Central memory CD8-positive, alpha-beta T cell (primary cell): ENCODE measurements at places on chromosomes 3 and 15.
A peak's percentile ranks its signal among the peaks of the same experiment; 100 is the strongest.

DNA sequence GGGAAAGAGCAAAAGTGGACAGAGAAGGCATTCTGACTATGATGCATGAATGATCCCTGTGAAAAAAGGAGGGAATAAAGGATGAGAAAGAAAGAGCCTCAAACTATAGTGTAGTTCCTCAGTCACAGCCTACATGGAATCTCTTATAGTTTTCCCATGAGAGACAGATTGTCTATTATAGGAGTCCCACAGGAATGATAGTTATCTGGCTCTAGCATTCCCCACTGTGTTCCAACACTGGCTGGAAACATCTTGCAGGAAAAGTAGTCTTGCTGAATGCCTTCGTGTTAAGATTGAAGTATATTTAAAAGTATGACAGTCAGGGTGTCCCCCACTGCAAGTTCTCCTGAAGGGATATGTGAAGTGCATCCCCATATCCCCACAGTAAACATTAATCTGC lies 641.5 kb upstream of the NECTIN3 start:
- no peak for DNase-seq

- no peak for DNase-seq
These were observed 16.0 kb downstream of the CD200 start for GRCh38 chr3:112348943-112349342.

- DNase-seq, result no peak
These were observed 283.2 kb upstream of the STT3B start for GRCh38 chr3:31249545-31249944.

- DNase-seq, result peak; percentile 41
These were observed 33.1 kb downstream of the GRK7 start for GRCh38 chr3:141796081-141796888.

GRCh38 chr15:69328739-69329138 lies 30.0 kb downstream of the PAQR5 start:
- DNase-seq, result no peak

DNA sequence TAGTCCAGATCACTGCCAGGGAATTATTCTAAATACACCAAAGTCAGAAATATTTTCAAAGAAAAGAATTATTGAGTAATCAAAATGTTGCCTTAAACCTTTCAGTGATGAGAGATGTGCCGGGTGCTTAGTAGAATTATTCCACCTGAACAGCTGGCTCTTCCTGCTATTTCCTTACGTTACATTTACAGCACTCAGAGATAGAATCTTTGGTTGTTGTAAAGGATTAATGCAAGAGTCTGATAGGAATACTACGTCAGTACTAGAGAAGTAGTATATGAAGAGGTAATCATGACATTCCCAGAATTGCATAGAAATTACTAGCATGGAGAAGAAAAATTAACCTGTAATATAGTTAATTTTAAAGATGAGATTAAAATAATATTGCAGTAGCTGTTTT lies 50.9 kb upstream of the ZDHHC23 start:
- DNase-seq, result no peak

DNA sequence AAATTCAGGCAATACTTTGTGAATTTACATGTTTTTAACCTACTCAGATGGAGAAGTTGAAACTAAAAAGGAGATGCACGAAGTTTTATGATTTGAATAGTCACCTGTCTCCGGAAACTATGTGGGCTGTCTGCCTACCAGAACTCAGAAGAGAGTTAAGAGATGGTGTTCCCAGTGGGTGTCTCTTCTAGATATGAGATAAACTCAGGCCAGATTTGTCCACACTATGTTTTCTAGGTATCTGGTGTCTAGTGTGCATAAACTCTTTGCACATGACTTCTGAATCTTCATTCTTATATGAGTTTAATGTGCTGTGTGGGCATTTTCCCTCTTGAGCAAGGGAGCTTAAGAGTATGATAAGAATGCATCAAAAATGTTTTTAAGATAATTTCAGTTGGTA lies 222.8 kb downstream of the FOXP1 start:
- no peak for DNase-seq

GRCh38 chr3:107024551-107025026 lies 352.6 kb upstream of the CCDC54 start:
- DNase-seq, result no peak

DNA sequence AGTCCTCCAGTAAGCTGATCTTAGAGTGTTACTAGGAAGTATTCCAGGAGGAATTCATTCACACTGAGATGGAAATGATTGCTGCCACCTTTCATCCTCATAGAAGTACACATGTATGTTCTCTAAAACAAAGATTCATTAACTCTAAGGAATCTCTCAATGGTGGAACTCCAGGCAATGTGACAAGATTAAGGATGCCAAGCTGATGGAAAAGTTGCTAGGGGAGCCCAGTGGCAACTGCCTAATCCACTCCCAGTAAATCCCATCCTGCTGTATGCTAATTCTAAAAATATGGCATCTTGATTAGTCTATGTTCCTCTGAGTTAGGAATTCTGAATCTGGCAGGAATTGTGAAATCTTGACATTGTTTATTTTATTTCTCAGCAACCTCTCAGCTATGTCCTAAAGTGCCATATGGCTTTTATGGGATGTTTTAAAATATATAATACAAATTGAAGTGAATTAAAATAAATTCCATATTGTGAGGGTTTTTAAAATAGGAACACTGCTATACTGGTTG lies 210.0 kb upstream of the TRIM42 start:
- no peak for DNase-seq

DNA sequence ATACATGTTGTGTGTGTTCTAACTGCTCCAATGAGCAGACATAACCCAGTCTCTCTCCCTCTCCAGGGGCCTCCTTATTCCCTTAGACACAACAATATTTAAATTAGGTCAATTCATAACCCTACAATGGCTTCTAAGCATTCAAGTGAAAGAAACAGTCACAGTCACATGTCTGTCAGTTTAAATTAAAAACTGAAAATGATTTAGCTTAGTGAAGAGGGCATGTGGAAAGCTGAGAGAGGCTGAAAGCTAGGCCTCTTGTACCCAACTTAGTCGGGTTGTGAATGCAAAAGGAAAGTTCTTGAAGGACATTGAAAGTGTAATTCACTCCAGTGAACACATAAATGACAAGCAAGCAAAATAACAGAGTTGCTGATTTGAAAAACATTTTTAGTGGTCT lies 1519.6 kb downstream of the OTOL1 start:
- DNase-seq, result no peak

DNA sequence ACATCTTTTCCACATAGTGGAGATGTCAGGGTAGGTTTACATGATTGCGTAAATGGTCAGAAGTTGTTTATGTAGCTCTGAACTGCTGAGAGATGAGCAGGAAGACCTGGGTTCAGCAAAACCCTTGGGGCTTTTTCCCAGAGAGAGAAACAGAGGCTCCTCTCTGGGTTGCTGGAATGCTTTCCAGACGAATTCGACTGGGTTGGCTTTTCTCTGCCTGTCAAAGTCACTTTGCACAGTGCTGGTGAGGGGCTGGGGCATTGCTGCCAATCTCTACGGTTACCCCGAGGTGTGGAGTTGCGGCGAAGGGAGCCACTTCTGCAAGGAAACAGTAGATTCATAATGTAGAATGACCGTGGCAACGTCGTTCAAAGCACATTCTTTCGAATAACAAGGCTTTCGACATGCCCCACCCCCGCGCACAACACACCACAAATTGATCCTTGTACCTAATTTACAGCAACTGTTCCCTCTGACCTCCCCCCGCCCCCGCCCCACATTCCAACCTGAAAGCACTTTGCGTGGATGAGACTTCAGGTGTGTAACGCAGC lies 950 bp upstream of the CNTN4 start:
- no peak for DNase-seq

DNA sequence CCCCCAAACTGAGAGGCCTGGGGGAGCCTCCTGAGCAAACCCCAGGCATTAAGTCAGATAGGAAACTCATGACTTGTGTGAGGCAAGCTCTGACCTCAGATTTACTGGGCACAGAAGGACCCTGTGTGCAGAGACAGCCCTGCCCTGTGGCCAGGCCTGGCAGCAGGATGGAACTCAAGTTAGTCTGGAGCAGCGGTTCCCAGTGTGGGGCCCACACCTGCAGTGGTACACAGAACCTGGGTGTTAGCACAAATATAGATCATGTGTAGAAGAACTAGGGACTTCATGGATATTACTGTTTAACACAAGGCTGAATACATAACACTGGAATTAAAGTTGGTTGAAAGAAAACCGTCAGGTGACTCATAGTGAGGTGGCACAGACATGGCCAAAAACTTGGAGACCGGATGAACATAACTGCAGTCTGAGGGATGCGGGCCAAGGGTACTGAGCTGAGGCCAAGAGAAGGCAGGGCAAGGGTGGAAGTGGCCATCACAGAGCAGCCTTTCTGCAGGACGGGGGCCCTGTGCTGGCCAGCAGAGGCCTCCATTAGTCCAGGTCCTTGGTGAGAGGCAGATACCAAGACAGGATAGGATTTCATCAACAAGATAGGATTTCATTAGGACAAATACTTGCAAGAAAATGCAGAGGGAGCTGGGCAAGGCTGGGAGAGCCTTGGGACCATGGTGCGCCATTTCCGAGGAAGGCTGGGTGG lies 40.9 kb downstream of the IRAK2 start:
- DNase-seq, result no peak

DNA sequence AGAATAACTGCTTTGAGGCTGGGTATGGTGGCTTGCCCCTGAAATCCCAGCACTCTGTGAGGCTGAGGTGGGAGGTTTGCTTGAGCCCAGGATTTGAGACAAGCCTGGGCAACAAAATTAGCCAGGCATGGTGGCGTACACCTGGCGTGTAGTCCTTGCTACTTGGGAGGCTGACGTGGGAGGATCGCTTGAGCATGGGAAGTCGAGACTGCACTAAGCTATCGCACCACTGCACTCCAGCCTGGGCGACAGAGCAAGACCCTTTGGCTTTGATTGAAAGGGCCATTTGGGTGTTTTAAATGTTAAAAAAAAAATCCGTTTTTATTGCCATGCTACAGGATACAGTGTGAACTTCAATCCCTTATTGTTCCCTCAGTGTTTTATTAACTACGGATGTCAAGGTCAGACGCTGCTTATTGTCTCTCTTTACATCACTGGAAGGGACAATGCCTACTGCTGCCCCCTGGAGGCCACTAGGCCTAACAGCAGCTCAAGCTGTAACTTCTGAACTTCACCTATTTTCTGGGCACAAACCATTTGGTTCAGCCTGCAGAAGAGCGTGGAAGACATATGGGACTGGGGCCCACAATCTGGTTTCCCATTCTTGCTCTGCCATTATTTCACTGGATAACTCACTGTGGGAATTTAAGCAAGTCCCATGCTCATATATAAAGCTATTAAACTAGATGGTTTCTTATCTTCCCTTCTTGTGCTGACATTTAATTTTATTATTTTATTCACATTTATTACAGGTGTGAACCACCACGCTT lies 15.3 kb upstream of the IREB2 start:
- peak; percentile 49 for DNase-seq

DNA sequence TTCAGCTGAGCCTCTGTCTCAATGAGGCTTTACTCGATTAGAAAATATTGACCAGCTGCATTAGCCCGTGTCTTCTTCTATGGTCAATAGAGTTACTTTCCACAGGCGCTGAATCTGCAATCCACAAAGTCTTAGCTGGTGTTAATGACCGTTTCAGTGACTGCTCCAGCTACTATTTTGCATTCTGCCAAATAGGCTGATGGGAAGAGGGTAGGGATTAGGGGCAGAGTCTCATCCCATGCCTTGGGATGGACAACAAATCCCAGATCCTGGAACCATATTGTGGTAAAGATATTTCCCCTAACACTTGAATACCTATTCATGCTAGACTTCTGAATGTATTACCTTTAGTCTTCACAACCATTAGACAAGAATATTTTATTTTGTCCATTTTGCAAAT lies 29.5 kb upstream of the MAGI1 start:
- no peak for DNase-seq

GRCh38 chr3:187629711-187630110 lies 40.5 kb downstream of the SST start:
- no peak for DNase-seq

DNA sequence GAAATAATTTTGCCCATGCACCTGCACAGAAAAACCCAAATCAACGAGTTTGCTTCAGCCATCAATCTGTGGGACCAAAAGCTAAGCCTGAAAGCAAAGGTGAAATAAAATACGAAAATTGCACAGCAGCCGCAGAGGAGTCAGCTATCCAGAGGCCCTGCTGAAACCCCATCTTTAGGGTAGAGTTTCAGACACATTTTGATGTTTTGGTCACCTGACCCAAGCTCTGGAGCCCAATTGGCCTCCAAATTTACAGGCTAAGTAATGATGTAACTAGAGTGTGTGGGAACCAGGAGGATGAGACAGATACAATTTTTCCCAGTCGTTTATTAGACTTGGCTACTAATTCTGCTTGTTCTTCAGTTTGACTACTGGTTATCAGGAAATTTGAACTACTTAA lies 308.6 kb upstream of the ATP11B start:
- DNase-seq, result no peak

GRCh38 chr3:102114264-102114979 lies 265.1 kb downstream of the NFKBIZ start:
- no peak for DNase-seq

GRCh38 chr15:44720460-44721176 lies 9.3 kb downstream of the B2M start:
- no peak for DNase-seq

DNA sequence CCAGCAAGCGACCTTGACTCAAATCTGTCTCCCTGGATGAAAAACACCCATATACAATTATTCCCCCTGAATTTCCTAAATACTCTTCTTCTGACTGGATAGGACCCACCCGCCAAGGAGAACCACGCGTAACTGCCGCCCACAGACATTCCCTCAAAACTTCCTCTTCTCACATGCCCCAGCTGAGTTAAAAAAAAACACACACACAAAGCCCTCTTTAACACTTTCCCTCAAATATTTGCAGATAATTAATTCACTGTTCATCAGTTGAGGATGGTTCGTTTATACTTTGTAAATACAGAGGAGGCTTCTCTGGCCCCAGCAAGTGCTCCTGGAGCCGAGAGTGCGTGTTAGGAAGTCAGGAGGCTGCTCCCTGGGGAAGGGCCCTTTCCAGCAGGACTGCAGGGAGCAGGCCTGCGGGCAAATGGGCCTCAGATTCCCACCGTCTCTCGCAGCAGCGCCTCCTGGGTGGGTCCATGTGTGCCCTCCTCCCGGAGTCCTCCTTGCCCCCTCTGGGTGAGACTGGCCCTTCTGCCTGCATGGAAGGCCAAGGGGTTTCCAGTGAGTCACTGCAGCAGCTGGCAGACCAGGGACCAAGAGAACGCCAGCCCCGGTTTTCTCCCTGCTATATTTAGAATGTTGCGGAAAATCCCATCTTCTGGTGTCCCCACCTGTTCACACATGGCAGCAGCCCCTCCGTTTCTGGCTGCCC lies 46.8 kb downstream of the MGLL start:
- no peak for DNase-seq

GRCh38 chr3:138360869-138361525 lies 12.6 kb downstream of the MRAS start:
- no peak for DNase-seq

- no peak for DNase-seq
These were observed 223.5 kb upstream of the RBMS3 start for GRCh38 chr3:29057326-29057725.

- DNase-seq, result no peak
These were observed 69.3 kb upstream of the KLF13 start for GRCh38 chr15:31257286-31257685.

- no peak for DNase-seq
These were observed 6.2 kb upstream of the NEO1 start for GRCh38 chr15:73046073-73046472.

- no peak for DNase-seq
These were observed 56.8 kb downstream of the STARD9 start for GRCh38 chr15:42632105-42632675.

GRCh38 chr3:8561370-8561769 lies 59.7 kb downstream of the LMCD1 start:
- no peak for DNase-seq
